ENCODE measurements at places on chromosomes 1 and 21.

DNA sequence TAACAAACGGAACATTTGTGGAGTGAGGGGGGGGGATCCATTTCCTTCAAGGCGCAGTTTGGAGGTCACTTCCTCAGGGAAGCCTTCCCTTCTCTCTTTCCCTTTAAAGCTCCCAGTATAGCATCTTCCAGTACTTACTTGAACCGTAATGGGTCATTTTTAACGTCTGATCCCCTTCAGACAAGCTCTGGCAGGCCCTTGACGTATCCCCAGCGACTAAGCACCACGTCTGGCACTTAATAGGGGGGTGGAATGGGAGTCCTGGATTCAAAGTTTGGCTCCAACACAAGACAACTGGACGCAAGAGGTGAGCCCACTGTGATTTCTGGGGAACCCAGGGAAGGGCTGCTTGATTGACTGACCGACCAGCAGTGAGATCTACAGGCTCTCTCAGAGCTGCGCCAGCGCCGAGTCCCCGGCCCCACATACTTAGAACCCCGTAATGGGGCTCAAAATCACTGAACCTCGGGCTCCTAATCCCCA is 441 bp downstream of the YARS1 start:
- no peak for DNase-seq

DNA sequence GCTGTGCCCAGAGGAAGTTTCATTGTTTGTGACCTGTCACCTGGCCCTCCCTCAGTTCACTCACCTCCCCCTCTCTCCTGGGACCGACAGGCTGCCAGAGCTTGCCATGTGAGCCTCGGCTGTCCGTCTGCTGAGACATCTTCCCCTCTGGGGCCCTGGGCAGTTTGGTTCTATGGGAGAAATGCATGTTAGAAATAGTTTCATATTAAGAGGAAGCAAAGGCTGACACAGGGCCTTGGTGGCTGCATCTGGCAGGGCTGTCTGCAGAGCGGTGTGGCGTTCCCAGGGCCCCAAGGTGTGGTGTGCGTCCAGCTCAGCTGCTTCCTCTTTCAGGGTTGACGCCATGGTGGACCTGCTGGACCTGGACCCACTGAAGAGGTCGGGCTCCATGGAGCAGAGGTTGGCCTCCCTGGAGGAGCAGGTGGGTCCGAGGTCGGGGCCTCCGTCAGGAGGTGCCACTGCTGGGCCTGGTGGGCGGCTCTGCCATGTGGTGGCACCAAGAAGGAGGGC is 31.9 kb upstream of the LRRC3 start:
- no peak for DNase-seq

DNA sequence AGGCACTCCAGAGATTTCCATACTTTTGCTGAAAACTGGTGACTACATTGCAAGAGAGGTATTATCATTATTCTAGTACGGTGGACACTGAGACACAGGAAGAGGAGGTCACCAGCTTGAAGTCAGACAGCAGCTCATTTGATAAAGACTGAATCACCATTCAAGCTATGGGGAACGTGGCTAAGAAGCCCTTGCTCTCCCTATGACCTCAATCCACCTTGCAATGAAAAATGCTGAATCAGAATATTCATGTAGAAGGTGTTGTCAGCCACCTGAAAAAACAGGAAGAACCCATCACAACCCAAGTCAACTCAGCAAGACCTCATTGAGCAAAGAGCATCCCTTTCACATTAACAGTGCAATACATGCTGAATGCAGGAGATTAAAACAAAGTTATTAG is 59.0 kb upstream of the FGGY start:
- DNase-seq: no peak

DNA sequence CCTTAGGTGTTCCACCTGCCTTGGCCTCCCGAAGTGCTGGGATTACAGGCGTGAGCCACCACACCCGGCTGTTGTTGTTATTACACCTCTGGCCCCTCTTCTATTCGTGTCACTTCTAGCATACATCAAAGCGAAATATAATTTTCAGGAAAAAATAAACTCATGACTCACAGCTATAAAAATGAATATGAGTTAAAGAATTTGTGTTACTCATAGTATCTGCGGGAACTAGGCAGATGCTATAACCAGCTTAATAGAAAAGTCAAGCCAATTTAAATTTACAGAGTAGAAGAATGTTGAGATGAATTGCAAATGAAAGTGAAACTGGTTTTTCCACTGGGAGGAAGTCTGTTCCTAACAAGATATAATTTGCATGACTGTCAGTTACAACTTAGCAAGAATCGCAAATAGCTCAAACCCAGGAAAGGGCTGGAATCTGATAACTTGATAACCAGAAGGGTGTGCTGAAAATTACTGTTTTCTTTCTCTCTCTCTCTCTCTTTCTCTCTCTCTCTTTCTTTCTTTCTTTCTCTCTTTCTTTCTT is 11.2 kb downstream of the OR2W3 start:
- DNase-seq: no peak

GRCh38 chr1:2288816-2289536 is 60.9 kb downstream of the SKI start:
- no peak for DNase-seq

DNA sequence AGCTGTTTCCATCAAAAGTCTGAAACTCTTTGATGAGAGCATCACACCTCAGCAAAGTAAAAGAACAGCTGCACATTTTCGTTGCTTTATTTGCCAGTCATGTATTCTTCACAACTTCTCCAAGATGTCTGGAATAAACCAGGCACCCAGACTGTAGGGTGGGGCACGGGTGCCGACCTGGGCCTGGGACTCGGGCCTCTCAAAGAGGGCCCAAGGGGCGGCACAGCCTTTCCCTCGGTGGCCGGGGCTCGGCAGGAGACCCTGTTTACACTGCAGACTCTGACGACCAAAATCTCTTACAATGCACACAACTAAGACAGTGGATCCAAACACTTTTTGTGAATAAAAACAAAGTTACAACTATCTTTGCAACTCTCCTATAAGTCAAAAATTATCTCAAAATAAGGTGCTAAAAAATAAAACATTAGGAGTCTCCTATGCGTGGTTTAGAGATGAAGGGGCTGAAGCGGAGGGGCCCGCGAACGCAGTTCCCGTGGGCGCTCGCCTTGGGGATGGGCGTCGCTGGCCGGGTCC is 696 bp downstream of the LSS start:
- DNase-seq: no peak

Data from activated CD8-positive, alpha-beta memory T cell treated with anti-CD3 and anti-CD28 coated beads for 1 hour (primary cell).